ENCODE measurements at places on chromosomes 4 and X.

DNA sequence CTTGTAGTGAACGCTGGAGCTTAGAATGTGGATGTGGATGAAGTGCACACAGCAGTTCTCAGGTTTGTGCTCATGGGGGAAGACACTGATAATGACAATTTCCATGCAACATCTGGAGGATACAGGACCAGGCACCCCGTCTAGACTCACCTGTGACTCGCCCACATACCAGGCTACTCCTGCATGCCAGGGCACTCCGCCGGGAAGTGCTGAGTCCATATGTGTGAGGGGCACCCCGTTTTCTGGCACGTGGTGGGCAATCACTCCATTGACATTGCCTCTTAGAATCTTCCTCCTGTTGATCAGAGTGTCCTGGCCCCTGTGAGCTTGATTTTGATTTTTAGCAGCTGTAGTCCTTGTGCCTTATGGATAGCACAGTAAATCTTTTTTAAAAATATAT lies 90.9 kb upstream of the LRPAP1 start:
- no peak for DNase-seq

DNA sequence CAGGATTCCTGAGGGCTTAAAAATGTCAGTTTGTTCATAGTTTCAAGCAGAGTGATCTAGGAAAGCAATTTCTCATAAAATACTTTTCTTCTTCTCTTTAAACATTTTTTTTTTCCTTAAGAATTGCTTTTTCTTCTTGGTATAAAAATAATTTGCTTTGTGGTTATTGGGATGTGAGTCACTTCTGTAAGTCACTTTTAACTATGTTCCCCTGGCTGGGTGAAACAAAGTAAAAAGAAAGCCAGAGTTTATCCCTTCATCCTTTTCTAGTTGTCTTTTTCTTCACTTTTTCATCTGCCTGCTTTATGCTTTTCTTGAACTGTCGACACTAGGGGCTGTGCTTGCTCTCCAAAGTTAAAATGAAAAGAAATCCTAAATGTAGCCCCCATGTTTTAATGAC lies 33.5 kb downstream of the ARSJ start:
- no peak for DNase-seq

DNA sequence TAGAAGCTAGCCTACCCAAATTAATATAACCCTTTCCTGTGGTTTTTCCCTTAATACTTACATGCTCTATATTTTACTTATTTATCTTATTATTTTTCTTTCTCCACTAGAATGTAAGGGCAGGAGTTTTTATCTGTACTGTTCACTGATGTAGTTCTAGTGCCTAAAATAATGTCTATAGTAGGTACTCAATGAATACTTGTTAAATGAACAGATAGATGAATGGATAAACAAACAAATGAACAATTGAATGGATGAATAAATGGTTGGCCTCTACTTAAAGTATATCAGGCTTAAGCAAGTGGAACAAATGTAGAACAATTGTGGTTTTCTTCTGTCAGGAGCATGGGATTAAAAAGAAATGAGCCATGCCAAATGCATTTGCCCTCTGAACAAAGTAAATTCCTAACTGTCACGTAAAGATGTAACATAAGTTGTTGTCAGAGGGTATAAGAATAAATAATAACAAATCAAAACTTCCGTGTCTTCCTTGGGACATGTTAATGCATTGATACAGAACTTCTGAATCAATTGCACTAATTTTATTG lies 54.1 kb downstream of the SYTL5 start:
- no peak for DNase-seq

DNA sequence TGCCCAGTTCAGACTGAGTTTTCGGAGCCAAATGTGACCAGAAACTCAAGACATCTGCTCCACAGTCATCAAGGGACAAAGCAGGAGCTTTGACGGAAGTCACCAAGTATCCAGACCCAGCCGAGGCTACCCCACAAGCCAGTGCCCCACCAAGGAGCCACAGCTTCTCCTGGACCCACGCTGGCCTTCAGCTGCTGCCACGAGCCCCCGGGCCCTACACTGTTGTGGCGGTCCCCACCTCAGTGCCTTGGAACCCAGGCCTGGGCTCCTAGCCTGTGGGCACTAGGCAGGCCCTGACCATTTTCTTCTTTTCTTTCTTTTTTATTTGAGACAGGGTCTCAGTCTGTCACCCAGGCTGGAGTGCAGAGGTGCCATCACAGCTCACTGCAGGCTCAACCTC lies 82.1 kb upstream of the NKX1-1 start:
- no peak for DNase-seq

- no peak for DNase-seq
These were observed 33.9 kb upstream of the CDX4 start for GRCh38 chrX:73412930-73413329.

DNA sequence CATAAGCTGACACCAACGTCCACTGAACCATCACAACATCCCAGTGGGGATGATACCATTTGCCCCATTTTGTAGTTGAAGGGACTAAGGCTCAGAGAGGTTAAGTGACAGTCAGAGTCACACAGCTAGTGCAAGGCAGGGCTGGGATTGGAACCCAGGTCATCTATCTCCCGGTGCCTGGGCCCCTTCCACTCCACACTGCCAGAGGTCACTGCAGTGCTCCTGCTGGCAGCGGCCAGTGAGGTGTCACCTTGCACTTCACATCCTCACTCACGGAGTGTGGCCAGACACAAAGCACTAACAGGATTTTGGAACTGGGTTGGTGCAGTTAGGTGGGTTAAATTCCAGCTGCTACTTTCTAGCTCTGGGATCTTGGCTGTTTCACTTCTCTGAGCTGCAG lies 118.7 kb downstream of the ENPP6 start:
- no peak for DNase-seq

DNA sequence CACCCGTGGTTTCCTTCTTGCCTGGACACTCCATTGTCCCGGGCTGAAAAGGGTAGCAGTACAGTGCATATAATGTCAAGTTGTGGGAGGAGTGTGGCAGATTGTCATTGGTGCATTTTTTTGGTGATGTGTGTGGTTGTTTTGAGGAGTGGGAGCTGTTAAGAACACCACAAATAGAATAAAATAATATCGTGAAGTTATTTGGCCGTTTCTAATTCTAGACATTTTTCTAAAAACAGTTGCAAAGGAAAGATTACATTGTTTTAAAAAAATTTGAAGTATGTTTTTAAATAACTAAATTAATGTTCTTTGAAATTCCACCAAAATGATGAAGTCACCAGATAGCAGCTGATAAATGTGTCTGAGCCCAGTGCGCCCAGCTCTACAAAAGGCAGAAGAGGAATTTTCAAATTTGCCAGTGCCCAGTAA lies 1.3 kb downstream of the PKD2 start:
- no peak for DNase-seq

DNA sequence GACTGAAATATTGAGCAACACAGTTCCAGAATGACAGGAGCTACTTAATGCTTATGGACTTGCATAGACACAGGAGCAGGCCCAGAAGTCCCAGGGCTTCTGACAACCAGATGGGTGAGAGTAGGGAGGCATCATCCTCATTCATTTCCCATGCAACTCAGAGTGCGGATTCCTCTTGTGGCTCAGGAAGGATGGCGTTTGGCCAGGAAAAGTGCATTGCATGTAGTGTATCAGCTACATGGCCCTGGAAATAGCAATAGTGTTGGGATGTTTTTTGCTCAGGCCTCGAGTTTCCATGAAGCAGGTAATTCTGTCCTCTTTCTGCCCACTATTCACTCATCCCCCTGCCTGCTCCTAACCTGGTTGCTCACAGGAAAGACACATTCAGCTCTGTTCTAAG lies 136.6 kb downstream of the PDGFRA start:
- no peak for DNase-seq

All from activated CD4-positive, alpha-beta T cell treated with anti-CD3 and anti-CD28 coated beads, Interleukin-2, amount 50 U/mL, for 1 hour (primary cell).